ENCODE measurements at places on chromosomes 7 and 10.

- no peak for DNase-seq
Measured at GRCh38 chr10:75460059-75460458, 28.6 kb downstream of the LRMDA start.

DNA sequence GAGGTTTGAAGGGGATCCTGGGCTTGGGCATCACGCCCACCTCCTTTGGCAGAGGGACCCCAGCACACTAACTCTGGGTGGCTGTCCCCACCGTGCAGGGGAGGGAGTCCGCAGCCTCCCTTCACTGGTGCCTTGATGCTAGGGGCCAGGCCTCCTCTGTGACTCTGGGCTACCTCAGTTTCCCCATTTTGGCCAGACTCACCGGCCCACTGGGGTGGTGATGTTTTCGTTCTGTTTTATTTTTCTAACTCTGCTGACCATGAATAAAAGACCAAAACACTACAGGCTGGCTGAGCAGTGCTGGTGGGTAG, 503 bp upstream of the TRIP6 start:
- no peak for DNase-seq

GRCh38 chr7:134078991-134079390, 48.1 kb upstream of the LRGUK start:
- DNase-seq = no peak

GRCh38 chr10:110212119-110213006, 5.0 kb downstream of the MXI1 start:
- peak; percentile 42 for DNase-seq

DNA sequence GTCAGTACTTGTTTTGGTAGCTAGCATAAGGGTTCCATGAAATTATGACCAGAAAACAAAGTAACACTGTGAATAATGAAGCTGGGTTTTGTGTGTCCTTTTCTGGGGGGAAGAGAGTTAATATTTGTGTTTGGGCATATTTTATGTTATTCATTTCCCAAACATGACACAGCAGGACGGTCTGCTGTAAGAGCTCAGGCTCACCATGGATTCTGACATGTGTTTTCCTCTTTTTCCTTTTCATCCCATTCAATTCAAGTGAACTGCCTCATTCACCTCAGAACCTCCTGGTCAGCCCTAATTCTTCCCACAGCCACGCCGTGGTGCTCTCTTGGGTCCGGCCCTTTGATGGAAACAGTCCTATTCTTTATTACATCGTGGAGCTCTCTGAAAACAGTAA, 685.9 kb downstream of the SDK1 start:
- DNase-seq = no peak

- no peak for DNase-seq
Measured at GRCh38 chr10:78416031-78417011, 382.7 kb downstream of the RPS24 start.

- DNase-seq = no peak
Measured at GRCh38 chr10:95314192-95314918, 23.6 kb upstream of the PDLIM1 start.

DNA sequence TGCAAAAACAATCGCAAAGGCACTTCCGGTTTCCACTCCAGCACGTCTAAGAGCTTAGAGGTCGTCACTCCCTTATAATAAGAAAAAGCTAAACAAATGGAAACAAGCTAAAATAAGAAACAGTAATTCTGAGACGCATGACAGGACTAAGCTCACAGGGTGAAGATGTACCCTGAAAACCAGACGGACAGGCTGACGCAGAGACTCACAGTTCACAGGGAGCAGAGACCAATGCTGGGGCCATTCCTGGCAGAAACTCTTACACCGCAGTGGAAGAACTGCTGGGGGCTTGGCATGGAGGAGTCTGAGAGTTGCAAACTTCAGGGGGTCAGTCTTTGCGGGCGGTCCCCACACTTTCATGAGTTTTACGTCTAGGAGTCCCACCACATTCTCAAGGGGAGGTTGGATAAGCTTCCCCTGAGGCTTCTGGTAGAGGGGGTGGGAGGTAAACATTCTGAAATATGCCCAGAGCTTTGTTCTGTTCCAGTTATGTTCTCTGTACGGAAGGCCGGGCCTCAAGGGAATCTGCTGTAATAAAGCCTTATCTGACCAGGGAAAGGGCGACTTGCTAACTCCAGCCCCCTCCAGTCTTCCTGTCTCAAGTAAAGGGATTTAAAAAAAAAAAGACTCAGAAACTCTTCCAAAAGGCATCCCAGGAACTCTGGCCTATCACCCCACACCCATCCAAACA, 47.8 kb downstream of the BRI3 start:
- DNase-seq = no peak

- no peak for DNase-seq
Measured at GRCh38 chr7:114691605-114692004, 230.3 kb upstream of the MDFIC start.

- no peak for DNase-seq
Measured at GRCh38 chr7:86574006-86574405, 69.7 kb upstream of the GRM3 start.

DNA sequence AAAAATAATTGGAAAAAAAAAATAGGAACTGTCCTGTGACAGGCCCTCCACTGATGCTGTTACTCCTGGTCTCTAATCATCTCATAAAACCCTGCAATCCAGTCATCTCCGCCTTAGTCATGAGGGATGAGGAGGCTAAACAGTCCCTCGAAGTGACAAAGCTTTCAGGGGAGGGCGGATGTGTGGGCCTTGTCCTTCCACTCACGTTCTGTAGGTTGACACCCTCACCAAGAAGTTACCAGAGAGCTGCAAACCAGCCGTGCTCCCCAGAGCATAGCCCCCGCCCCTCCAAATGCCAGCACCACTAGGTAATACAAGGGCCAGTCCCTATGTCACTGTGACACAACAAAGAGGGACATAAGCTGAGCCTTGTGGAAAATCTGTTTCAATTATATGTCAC, 11.9 kb downstream of the COBL start:
- no peak for DNase-seq

DNA sequence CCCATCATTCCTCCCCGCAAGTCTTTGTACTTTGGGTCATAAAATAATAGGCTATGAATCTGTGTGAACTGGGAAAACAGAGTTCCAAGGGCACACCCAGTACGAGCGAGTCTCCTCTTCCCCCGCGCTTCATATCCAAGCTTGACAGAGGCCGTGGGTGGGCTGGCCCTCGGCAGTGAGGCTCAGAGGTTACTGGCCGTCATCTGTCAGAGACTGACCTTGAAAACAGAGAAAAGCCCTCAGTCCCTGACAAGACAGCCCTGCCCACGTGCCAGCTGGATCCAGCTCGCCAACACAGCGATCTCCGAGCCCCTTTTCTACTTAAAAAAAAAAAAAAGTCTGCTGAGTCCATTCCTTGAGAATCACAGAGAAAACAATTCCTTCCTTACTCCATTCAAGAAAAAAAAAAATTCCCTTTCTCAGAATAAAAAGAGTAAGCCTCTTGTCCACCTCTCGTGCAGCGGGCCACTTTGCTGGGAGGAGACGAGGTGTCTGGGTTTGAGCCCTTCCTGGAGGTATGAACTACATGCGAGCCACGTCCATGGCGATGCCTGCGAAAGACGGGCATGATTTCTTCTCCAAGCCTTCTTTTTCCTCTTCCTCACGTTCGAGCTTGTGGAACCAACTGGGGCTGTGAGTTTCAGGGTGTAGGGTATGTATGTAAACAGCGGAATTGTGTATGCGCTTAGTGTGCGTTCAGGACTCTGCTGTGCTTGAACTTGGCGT, 744 bp upstream of the BICC1 start:
- DNase-seq = no peak

DNA sequence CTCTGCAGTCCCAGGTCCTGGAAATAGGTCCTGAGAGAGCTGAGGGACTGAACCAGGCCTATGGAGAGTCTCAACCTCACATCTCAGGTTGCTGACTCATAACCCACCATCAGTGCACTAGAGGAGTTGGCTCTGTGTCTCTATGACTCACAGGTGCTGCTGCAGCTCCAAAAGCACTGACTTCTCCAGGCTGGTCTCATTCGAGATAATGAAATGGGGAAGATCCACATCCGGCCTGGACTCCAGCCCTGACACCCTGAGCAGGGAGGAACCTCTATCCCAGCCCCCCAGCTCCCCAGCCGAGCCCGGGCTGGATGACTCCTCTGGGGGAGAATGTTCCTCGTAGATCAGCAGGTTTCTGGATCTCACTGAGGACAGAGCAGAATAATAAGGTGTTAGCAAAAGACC, 35.5 kb upstream of the DGKI start:
- DNase-seq = peak; percentile 57

GRCh38 chr10:130812381-130813148, 499.0 kb downstream of the TCERG1L start:
- DNase-seq = no peak
